Fibroblast of lung (primary cell): ENCODE measurements at places on chromosomes 2 and 18. TPM values are rescaled to one million over a fixed set of nuclear protein-coding genes. Genes with fewer than 3 reads are reported as not detected.
A peak's percentile ranks its signal among the peaks of the same experiment; 100 is the strongest.

Gene TSPYL6
- not detected in 2 replicates for total RNA-seq

Gene TEKT4
- total RNA-seq = not detected in 2 replicates

Gene THSD7B
- total RNA-seq = under 0.01 TPM in 2 replicates

Gene CREG2
- total RNA-seq = under 0.01 and 0.50 TPM in 2 replicates

- DNase-seq = peak; percentile 0
Measured at GRCh38 chr2:99032786-99033185, 96.8 kb upstream of the CRACDL start.

DNA sequence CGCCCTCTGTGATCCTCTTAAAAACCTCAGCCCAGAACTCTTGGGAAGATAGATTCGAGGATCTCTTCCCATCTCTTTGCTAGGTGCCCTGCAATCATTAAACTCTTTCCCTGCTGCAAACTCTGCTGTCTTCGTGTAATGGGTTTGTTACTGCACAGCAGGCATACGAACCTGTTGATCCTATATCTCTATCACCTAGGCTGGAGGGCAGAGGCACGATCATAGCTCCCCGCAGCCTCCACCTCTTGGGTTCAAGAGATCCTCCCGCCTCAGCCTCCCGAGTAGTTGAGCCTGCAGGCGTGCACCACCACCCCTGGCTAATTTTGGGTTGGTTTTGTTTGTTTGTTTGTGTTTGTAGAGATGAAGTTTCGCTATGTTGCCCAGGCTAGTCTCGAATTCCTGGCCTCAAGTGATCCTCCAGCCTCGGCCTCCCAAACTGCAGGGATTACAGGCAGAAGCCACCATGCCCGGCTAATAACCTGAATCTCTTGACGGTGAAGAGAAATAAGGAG, 493 bp upstream of the BBS5 start:
- no peak for DNase-seq

DNA sequence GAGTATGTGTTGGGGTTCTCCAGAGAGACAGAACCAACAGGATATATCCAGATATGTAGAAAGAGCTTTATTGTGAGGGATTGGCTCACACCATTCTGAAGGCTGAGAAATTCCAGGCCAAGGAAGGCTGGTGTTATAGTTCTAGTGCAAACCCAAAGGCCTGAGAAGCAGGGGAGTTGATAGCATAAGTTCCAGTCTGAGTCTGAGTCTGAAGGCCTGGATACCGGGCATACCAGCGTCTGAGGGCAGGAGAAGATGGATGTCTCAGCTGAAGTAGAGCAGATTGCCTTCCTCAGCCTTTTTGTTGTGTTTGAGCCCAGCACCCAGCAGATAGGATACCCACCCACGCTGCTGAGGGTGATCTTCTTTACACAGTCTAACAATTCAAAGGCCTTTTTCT, 211.7 kb upstream of the RASGRP3 start:
- peak; percentile 55 for DNase-seq

DNA sequence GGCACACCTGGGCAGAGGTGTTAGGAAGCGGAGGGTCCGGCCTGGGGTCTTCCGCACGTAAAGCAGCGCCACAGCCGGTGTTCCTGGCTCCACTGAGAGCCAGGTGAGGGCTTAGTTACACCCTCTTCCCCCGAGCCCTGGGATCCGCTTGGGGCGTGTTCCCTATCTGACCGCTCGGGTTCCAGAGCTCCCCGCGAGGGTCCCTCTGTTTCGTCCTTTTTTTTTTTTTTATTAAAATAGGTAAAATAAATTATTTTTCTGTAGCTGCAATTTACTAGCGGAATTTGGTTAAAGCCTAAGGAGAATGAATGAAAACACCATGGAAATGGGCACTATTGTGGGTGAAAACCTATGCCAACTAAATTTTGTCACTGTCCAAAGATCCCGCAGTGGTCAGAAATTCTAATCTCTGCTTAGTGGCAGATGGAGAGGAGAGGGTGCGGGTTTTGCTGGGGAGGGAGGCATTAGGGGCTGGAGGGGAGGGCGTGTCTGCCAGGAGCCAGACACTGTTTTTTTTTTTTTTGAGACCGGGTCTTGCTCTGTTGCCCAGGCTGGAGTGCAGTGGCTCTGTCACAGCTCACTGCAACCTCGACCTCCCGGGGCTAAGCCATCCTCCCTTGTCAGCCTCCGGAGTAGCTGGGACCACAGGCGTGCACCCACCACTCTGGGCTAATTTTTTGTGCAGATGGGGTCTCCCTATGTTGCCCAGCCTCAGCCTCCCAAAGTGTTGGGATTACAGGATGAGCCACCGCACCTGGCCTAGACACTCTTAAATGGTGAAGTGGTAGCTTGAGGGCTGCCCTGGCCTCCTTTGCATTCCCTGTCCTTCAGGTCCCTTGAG, 834 bp downstream of the PDCL3 start:
- no peak for DNase-seq

DNA sequence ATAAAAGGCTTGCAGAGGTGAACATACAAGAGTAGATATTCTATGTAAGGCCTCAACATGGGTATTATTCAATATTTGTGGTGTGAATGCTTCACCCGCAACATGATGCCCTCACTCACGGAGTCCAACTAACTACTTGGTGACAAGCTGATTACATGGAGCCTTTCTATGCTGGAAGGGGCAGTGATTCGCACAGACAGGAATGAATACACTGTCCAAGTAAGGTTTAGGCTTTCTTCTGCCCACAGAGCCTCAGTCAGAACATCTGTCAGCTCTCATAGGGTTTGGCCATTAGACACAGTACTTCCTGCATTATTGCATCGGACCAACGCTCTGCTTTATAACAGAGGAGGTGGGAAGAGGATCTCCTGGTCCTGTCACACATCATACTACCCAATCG, 80.3 kb upstream of the SLC35G4 start:
- DNase-seq = peak; percentile 35

GRCh38 chr2:233650981-233651380, 14.7 kb downstream of the UGT1A10 start:
- no peak for DNase-seq

- no peak for DNase-seq
Measured at GRCh38 chr18:62287781-62288664, 37.1 kb upstream of the TNFRSF11A start.
